Hematopoietic multipotent progenitor cell treated with erythropoietin and hydrocortisone succinate and interleukin-3 and kit ligand, for 6 days (in vitro differentiated cells): ENCODE measurements at places on chromosomes 7 and 10.

- DNase-seq = peak; percentile 65
Measured at GRCh38 chr7:114081606-114082425, 163.0 kb upstream of the PPP1R3A start.

DNA sequence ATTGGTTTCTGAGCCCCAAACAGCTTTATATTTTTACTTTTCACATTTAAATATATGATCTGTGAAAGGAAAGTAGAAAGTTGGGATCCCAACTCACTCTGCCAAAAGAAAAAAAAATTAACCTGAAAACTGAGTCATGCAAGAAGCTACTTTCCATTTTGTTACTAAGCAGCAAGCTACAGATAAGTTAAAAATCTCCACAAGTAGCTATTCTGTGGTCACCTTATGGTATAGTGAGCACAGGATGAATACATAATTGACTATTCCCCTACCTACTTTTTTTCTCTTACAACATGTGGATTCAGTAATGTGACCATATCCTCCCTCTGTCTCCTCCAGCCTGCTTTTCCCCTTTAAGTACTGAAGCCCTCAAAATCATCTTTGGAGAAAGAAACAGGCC lies 30.3 kb upstream of the CREB3L2 start:
- DNase-seq = no peak

- no peak for DNase-seq
Measured at GRCh38 chr10:13629116-13629515, 42.4 kb downstream of the PRPF18 start.

DNA sequence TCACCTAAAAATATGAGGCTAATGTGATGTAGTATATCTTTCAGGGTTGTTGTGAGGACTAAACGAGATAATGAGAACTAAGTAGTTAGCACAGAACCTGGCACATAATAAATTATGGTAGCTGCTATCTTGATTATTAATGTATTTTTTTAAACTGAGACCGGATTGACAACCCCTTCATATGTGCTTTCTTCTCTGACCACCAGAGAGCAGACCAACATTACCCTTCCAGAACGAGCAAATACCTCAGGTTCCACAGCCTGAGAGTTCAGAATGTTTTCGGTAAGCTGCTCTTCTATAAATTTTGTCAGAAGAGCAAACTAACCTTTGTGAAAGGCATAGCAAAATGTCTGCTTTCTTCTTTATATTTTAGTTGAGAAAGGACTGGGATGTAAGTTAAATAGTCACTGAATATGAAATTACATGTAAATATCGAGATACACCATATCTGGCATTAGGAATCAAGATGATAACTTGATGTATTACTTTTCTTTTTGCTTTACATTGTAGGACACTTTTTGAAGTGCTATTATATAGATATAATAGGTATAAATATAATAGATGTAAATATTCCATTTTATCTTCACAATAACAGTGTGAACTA lies 13.6 kb upstream of the BPGM start:
- DNase-seq = peak; percentile 78

GRCh38 chr7:39678930-39679709 lies 55.7 kb downstream of the RALA start:
- DNase-seq = no peak

- DNase-seq = no peak
Measured at GRCh38 chr7:8441106-8441965, 7.9 kb downstream of the NXPH1 start.

- peak; percentile 11 for DNase-seq
Measured at GRCh38 chr10:114173603-114173920, 441 bp downstream of the CCDC186 start.

GRCh38 chr10:98696516-98696915 lies 249.8 kb upstream of the HPS1 start:
- no peak for DNase-seq

DNA sequence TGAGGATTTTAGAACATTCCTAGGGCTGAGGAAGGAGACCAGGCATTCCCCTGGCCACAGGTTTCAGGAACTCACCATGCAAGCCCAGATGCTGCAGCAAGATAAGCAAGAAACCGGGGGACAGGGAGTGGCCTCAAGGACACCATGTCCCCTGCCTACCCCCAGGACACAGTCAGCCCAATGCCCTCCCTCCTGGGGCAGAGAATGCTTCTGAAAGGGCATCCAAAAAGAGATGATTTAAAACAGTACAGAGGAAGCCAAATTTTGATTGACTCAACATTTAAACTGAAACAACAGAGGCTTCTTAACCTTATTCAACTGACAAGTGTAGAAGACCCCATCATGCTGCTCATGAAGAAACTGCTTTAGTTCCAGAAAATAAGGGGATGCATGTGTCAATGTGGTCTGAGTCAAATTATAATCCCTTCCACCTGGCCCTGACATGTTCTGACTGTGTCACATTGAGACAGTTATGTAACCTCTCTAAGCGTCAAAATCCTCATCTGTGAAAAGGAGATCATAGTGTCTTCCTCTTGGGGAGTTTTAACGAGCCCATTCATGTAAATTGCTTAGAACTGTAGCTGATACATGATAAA lies 60.0 kb downstream of the ICA1 start:
- peak; percentile 52 for DNase-seq

- DNase-seq = peak; percentile 45
Measured at GRCh38 chr7:157352516-157352915, 15.7 kb downstream of the DNAJB6 start.

DNA sequence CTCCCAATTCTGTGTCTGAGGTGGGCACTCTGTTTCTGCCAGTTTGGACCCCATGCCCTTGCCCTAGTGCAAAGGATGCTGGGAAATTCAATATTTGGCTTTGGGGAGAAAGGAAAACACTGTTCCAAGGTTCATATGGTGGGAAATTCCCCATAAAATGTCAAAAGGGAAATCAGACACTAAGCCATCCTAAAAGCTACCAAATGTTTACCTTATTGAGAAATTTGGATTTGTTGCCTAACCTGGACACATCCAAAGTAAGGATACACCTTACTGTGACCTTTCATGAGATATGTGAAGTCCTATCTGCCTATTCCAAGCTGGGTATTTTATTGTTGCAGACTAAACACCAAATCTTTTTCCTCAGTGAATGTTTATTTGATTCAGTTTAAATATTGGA lies 109.1 kb downstream of the CYP26A1 start:
- no peak for DNase-seq

- DNase-seq = no peak
Measured at GRCh38 chr10:132061465-132061864, 4.3 kb upstream of the JAKMIP3 start.

GRCh38 chr7:22675917-22676343 lies 51.1 kb upstream of the IL6 start:
- DNase-seq = no peak

- DNase-seq = peak; percentile 39
Measured at GRCh38 chr10:4767033-4767814, 58.8 kb upstream of the AKR1E2 start.

GRCh38 chr10:67171970-67172369 lies 246.1 kb downstream of the LRRTM3 start:
- DNase-seq = no peak

GRCh38 chr10:1156921-1157614 lies 100.9 kb downstream of the WDR37 start:
- DNase-seq = no peak

GRCh38 chr10:71285180-71285545 lies 33.9 kb upstream of the SLC29A3 start:
- peak; percentile 72 for DNase-seq

GRCh38 chr7:106009503-106010226 lies 46.6 kb downstream of the CDHR3 start:
- peak; percentile 75 for DNase-seq

DNA sequence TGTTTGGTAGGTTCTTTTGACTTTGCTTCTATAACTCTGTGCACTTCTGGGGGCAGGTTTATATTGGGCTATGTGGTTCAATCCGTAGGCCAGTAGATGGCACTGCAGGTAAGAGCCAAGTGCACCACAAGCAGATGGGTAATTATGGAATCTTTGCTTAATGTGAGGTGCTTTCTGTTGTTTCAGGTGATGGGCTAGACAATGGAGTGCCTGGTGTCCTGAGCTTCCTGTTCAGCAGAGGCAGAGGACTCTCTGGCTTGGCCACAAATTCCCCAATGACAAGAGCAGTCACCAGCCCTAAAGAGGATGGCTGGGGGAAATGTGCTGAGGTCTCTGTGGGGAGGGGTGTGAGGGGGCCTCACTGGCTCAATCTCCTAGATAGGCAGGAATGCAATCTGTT lies 455.0 kb downstream of the CCSER2 start:
- peak; percentile 48 for DNase-seq
